ENCODE measurements at places on chromosomes 2 and 18.

GRCh38 chr2:181588546-181588945 lies 68.4 kb downstream of the CERKL start:
- DNase-seq = no peak

- no peak for DNase-seq
Measured at GRCh38 chr2:11677136-11678055, 7.4 kb upstream of the NTSR2 start.

DNA sequence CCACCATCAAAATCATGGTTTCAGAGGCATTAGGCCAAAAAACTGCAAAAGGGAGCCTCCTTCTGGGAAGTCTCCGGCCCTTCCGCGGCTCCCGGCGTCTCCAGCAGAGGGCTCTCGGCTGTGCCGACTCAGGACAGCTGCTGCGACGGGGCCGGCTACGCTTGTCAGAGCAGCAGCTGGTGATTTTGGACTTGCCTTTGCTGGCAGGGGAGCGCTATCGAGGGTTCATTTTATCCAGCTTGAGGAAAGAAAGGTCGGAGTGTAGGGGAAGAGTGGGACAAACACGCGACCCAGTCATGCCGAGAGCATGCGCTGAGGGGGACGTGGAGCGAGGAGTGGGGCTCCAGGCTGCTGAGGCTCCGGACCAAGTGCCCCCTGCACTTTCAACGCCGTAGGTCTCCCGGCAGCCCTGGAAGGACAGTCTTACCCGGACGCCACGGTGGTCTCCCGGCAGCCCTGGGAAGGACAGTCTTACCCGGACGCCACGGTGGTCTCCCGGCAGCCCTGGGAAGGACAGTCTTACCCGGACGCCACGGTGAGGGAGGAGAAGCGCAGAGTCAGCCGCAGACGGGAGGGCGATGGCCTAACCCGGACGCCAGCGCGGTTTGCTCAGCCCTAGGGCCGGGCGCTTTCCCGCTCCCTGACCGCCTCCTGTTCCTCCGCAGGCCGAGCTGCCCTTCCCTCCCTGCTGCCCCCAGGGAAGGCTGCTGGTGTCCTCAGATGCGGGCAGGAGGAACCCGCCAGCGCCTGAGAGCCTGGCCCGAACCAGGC lies 21.7 kb downstream of the DDX18 start:
- DNase-seq = peak; percentile 34

DNA sequence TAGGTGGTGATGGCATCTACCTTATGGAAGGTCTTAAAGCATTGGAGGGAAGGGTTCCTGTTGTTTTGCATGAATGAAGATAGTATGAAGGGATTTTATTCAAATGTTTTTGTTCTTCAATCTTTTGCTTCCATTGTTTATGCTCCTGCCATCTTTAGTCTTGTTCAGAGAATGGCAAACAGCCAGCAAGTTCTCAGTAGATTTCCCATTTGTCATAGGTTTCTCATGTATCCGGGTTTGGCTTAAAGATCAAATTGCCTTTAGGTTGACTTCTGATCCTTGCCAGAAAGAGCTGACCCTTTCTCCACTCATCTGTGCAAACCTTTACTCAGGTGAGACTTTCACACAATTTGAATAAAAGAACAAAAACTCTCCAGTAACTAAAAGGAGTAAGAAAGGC lies 44.2 kb upstream of the STAT4 start:
- no peak for DNase-seq

GRCh38 chr2:60552851-60553494 lies 481 bp downstream of the BCL11A start:
- DNase-seq = no peak

- no peak for DNase-seq
Measured at GRCh38 chr2:158138255-158138654, 36.6 kb downstream of the UPP2 start.

DNA sequence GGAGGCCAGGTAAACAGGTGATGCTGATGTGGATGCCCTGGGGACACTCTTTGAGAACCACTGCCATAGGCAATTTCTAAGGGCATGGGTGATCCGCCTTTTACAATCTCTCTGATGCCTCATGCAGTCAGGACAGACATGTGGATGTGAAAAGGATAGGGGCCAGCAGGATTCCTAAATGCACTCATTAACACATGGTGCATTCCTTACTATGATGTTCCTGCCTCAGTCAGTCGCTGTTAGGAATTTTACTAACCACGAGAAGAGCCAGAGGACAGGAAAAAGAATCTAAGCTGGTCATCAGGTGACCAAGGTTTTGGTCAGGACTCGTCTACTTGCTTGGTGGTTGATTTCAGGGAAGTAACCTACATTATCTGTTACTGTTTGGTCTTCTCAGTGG lies 191.0 kb downstream of the ARL4C start:
- DNase-seq = no peak

DNA sequence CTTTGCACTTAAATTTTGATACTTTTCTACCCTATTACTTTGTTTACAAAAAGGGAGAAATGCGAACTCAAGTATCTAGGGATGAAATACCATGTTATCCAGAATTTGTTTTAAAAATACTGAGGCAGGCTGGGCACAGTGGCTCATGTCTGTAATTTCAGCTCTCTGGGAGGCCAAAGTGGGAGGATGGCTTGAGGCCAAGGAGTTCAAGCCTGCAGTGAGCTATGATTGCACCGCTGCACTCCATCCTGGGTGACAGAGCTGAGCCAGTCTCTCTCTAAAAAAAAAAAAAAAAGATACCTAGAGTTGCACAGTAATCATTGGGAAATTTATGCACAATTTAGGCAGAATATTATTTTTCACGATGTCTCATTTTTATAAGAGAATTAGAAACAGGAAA lies 12.4 kb upstream of the VAPA start:
- DNase-seq = no peak

DNA sequence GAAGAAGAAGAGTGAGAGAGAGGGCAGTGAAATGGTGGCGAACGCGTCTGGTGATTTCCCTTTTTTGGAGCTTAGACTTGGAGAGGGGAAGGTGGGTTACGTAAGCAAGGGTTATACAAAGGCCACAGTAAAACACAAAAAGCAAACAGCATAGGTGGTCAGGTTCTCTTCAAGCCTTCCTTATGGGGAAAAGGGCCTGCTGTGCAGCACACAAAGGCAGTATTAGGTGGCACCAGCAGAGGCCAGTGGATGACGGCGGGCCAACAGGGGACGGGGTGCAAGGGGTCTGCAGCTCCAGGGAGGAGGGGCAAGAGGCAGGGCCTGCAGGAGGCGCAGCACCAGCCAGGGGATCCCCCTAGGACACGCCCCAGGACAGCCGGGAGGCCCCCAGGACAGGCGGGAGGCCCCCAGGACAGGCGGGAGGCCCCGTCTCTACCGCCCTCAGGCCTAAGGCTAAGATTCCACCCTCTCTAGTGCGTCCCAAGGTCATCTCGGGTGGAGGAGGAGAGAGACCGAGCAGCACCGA lies 32.6 kb upstream of the NPC1 start:
- DNase-seq = no peak

DNA sequence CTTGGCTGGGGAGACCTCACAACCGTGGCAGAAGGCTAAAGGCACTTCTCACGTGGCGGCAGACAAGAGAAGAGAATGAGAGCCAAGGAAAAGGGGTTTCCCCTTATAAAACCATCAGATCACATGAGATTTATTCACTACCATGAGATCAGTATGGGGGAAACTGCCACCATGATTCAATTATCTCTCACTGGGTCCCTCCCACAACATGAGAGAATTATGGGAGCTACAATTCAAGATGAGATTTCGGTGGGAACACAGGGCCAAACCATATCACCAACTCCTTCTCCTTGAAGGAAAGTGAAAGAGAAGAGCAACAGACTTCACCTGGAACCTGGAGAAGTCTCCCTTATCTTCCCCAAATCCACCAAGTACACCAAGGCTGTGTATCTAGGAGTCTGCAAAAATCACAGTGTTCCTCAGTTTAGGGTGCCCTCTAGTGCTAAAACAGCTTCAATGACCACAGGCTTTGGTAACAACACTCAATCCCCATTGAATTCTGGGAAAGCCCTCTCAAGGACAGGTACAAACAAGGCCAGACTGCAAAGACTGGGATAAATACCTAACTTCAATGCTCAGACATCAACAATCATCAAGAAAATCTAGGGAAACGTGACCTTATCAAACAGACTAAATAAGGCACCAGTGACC lies 148.8 kb upstream of the SRD5A2 start:
- DNase-seq = no peak

DNA sequence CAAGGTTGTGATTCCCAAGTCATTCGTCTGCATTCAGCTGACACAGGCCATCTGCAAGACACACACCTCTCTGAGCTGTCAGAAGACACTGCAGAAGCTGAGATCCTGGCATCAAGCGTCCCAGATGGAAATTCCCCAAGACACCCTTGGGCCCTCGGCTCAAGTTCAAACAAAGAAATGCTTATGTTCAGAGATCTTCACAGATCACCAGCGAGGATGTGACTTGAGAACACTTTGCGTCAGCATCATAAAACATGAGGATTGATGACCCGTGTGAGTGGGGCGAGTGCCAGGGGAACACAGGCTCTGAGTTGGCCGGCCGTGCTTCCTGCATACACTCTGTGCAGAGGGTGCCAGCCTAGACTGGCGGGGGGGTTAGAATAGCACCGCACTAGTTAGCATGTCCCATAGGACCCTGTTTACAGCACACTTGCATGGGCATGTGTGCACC lies 36.8 kb downstream of the KCNIP3 start:
- DNase-seq = no peak

GRCh38 chr2:181123798-181124231 lies 143.4 kb downstream of the UBE2E3 start:
- peak; percentile 50 for DNase-seq

GRCh38 chr2:12304564-12305171 lies 412.1 kb upstream of the TRIB2 start:
- no peak for DNase-seq

DNA sequence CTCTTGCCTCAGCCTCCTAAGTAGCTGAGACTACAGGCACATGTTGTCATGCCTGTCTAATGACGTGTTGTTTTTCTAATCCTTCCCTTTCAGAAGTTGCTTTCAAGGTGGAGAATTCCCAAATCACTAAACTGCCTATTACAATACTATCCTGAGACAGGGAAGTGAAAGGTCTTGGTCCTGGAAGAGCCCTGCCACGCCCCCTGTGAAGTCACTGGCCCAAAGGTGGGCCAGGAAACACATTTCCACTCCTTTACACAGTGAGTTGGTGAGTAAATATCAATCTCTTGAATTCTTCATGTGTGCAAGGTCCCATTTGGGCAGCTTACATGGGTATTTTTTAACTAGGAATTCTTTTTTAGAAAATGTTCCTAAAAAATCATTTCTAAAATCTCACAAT lies 150.1 kb downstream of the THADA start:
- no peak for DNase-seq

DNA sequence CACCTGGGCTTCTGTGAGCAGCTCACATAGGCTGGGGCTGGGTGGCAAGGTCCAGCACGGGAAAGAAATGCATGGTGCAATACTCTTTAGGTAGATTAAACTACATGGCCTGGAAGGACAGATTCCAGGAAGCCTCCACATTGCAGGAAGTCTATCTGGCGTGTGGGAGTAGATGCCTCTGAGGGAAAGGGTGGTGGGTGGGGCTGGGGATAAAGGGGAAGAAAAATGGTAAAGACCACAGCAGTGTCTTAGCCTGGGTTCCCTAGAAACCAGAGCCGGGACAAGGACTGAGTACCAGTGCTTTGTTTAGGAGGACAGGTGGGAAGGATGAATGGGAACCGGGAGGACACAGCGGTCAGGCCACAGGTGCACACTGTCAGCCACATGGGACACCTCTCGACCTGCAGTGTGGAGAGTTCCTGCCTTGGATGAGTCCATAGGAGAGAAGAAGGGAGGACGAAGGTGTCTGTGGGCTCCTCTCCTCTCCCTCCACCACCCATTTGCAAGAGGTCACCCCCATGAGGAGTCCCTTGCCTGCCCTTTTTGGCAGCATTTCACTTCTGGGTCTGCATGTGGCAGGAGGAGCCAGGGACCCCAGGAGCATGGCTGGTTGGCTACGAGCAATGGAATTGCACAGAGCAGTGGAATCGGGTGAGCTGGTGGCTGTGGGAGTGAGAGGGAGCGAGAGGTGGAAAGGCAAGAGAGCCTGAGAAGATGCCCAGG lies 91.5 kb upstream of the HS6ST1 start:
- DNase-seq = no peak

GRCh38 chr2:158125756-158126498 lies 24.3 kb downstream of the UPP2 start:
- DNase-seq = no peak

DNA sequence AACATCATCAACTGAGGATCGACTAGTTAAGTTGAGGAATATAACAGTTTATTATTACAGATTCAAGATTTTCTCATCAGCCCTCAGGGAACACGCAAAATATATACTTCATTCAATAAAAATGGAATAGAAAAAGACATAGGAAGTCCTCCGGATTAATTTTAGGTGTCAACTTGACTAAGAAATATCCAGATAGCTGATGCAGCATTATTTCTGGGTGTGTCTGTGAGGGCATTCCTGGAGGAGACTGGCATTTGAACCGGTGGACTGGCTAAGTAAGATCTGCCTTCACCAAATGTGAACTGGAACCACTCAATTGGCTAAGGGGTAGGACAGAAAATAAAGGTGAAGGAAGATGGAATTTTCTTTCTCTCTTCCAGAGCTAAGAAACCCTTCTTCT lies 845.3 kb downstream of the SOCS6 start:
- DNase-seq = no peak

DNA sequence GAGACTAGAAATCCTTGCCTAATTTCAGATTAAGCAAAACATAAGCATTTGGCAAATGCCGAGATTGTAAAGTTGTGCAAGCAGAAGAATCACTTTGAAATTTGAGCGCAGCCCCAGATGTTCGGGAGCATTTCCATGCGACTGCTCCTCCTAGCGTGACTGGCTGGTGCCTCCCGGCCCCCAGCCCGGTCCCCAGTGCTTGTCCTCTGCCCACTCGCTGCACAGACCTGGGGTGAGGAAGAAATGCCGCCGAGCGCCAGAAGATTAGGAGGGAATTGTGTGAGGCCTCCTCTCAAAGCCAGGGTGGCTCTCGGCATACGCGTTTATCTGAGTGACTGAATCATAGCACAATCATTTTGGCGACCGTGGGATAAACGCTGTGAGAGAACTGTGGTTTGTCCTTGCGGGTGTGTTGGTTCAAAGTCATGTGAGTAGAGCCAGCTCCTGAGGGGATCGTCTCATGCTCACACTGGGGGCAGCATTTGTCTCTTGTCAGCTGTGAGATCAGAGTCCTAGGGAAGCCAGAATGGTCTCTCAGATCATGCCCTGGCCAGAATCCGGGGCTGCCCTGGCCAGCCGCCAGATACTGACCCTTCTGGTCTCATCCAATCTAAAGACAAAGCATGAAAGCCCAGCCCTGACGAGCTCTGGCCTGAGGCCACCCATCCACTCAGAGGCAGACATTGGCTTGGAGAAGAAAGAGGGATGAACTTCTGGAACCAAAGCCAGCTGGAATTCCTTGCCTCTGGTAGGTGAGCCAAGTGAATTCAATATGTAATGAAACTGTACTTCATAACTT lies 189.3 kb downstream of the SH3RF3 start:
- DNase-seq = no peak

DNA sequence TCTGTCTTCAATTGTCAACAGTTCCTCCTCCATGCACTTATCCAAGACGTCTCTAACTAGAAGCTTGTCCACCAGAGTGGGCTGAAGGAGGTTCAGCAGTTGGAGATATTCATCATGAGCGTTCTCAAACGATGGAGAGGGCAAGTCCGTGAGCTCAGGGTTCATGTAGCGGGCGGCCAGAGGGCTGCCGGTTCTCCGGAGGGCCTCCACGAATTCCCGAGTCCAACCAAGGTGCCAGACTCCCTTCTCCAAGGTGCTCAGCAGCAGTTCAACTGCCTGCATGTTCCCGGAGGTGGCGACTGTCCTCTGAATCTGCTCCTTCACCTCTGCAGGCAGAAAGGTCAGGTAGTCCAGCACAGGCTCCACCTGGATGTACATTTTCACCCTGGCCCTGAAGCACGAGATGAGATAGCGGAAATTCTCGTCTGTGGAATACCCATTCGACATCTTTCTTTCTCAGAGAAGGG lies 590 bp downstream of the IFIH1 start:
- no peak for DNase-seq

Measured in T follicular helper cell (primary cell).